Activated gamma-delta T cell treated with Interleukin-2 at 50 U/mL for 16 hours (primary cell): ENCODE measurements at places on chromosomes 7 and 10.

DNA sequence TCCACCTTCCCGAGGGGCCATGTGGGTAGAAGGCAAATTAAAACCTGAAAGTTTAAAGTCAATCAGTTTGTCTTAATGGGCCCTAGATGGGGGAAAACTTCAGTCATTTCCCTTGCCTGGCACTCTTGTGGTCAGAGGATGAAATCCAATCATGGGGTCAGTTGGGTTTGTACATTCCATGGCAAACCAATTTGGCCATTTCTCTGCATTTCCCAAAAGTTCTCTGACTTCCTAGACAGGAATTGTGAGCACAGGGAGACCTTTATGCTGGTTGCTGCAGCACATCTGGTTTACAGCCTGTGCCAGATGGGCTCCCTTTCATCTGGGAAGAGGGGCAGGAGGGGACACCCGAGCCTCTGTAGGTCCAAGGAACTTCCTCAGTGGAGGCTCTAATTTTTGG is 113.0 kb downstream of the CYP26A1 start:
- DNase-seq, result no peak

- no peak for DNase-seq
Observed at GRCh38 chr10:132977807-132978206, 35.4 kb upstream of the CFAP46 start.

- DNase-seq, result no peak
Observed at GRCh38 chr10:88542522-88542921, 40.6 kb downstream of the RNLS start.

GRCh38 chr7:1943933-1944618 is 274.0 kb downstream of the ELFN1 start:
- DNase-seq, result no peak

DNA sequence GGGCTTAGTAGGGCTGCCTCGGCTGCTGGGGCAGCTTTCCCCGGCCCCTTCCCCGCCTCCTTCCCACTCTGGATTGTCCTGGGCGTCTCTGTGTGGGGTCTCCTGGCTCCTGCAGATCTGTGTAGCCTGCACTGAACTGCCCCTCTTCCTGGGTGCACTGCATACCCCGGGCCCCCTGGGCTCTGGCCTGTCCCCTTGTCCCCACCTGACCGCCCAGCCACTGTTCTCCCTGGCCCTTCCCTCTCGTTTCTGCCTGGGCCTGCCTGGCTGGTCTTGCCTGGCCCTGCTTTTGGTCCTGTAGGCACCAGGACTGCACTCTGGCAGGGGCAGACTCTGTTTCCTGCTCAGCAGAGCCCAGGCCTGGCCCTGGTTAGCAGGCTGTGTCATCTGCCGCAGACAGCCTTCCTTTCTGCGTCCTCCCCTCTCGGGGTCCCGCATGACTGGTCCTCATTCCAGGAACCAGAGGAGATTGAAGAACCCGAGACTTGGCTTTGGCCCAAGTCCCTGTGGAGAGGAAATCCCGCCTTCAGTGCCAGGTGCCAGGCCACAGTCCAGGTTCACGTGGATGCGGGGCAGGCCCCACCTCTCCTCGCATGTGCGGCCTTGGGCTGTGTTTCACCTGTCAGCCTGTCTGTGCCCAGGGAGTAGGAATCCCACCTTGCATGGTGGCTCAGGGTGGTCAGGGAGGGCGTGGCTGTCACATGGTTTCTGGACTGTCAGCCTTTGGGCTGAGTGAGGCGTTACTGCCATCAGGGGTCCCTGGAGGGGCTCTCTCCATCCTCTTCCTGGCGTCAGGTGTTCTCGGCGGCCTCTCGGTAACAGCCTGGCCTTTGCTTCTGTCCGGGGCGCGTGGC is 9.2 kb downstream of the INPP5A start:
- peak; percentile 4 for DNase-seq

GRCh38 chr10:10778959-10779358 is 238.7 kb upstream of the CELF2 start:
- DNase-seq, result no peak

DNA sequence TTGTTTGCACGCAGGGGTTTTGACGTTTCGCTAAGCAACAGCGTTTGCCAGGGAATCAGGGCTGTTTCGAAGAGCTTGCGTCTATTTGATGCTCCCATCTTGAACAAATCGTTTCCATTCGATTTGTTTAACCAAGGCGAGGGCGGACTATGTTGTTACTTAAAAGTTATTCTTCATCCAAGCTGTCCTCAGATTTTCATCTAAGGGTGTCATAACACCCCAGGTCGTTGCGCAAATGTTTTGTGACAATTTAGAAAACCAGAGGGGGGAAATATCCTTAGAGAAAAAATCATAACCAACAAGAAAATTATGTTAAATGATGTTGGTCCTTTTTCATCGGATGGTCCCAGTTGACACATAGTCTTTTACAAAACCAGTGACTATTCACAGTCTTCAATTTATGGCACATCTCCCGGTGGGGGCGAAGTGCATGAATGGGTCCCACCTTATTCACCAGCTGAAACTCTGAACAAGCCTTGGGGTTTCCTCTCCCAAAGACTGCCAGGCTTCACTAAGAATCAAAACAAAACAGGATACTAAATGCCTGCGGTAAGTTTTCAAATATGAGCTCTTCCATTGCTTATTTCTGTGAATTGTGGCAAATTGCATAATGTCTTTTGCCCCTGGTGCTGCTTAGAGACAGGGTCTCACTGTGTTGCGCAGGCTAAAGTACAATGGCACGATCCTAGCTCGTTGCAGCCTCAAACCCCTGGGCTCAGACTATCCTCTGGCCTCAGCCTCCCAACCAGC is 109.9 kb downstream of the REEP3 start:
- DNase-seq, result no peak

GRCh38 chr7:113806633-113807327 is 112.0 kb downstream of the PPP1R3A start:
- no peak for DNase-seq
